ENCODE measurements at places on chromosomes 4 and X.

DNA sequence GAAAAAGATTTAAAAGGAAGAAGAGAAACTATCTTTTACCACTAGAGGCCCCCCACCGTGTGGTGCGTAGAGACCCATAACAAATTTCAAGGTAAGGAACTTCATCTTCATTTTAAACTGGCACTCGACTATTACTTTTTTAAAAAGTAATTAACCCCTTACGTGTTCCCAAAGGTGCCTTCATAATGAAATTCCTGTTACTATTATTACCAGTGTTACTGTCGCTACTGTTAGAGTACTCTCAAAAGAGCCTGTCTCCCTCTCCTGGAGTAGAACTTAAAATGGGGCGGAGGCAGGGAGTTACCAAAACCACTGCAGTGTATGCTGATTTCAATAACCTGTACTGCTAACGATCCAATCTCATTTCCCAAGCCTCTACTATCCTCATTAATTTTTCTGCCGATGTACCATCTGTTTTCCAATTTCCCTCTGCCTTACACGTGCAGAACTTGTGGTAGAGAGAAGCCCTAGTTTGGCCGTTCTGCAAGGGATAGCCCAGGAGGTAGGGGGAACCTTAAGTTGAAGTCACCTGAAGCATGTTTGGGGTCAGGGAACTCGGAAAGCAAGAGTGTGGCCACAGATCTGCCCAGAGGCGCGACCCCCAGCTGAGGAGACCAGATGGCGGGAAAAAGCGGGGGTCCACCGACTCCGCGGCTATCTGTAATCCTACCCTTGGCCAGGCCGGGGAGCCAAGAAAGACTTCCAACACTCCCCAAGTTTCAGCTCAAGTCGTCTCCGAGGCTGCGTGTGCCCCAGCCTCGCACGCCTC lies 720 bp upstream of the STK26 start:
- no peak for DNase-seq

DNA sequence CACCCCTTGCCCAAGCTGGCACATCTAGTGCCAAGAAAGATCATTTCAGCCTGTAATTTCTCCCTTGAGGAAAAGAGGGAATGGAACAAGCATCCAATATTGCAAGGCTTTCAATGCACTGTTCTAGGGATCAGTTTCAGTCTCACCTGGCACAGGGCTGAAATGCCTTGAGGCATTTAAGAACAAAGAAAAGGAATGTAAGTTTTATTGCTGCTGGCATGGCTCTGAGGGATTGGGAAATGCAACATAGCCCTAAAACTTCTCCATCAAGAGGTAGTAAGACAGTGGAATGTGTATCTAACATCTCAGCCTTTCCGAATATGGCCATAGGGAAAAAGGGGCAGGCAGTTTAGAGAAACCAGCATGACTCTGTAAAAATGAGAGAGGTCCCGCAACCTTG lies 732.6 kb upstream of the LCORL start:
- DNase-seq, result no peak

GRCh38 chr4:75745161-75745560 lies 20.8 kb downstream of the USO1 start:
- DNase-seq, result no peak

DNA sequence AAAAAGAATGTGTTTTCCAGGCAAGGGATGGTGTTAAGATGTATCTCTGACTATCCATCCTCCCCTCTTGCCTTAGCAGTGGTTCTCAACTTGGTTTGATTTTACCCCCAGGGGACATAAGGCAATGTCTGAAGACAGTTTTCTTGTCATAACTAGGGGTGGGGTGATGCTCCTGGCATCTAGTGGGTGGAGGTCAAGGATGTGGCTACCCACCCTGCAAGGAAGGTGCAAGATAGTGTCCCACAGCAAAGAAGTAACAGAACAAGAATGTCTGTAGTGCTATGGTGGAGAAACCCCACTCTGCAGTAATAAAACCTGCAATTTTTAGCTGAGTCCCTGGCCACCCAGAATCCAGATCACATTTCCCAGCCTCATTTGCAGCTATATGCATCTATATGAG lies 81.2 kb upstream of the TBL1X start:
- DNase-seq, result no peak

DNA sequence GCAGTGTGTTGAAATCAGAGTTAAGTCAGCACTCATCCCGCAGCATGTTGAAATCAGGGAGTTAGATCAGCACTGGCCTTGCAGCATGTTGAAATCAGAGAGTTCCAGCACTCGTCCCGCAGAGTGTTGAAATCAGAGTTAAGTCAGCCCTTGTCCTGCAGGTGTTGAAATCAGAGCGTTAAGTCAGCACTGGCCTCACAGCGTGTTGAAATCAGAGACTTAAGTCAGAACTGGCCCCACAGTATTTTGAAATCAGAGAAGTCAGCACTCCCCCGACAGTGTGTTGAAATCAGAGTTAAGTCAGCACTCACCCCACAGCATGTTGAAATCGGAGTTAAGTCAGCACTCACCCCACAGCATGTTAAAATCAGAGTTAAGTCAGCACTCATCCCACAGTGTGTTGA lies 10.9 kb upstream of the UVSSA start:
- no peak for DNase-seq

GRCh38 chr4:5469151-5469775 lies 239.1 kb downstream of the EVC2 start:
- DNase-seq, result no peak

- DNase-seq, result peak; percentile 52
These were observed 79.4 kb downstream of the FAM53A start for GRCh38 chr4:1604706-1605205.

- DNase-seq, result no peak
These were observed 1051.4 kb upstream of the PRKX start for GRCh38 chrX:4764888-4765287.
